GM12864 (cell line): ENCODE measurements at places on chromosomes 3 and 15.

DNA sequence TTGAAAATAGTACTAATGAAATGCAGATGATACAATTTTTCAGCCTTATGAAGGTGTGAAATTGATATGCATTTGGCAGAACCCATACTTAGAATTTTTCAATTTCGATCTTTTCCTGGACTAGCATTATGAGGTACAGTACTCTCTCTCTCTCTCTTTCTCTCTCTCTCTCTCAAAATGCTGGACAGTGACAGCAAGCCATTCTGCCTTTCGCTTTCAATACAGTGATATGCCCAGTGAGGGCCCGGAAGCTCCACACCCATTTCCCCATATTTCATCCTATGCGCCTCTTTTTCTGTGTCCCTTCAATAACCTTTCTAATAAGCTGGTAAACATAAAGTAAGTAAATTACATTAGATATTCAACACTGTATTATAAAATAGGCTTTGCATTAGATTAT lies 595.0 kb upstream of the UBE2E2 start:
- DNase-seq, result no peak

DNA sequence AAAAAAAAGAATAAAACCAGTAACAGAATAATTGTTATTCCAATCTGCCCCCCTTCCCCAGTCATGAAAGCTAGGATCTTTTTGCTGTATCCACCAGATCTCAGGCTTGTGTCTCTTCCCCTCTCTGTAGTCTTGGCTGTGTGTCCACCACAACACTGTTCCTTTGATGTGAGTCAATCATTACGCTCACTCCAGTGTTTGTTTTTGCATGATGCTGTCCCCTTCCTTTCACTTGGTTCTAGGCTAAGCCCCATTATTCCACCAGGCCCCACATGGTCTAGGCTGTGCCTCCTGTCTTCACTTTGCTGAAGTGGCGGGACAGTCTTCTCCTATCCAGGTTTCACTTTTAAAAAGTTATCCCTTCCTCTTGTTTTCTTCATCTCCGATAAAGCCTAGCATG lies 13.6 kb downstream of the ACKR2 start:
- no peak for DNase-seq

DNA sequence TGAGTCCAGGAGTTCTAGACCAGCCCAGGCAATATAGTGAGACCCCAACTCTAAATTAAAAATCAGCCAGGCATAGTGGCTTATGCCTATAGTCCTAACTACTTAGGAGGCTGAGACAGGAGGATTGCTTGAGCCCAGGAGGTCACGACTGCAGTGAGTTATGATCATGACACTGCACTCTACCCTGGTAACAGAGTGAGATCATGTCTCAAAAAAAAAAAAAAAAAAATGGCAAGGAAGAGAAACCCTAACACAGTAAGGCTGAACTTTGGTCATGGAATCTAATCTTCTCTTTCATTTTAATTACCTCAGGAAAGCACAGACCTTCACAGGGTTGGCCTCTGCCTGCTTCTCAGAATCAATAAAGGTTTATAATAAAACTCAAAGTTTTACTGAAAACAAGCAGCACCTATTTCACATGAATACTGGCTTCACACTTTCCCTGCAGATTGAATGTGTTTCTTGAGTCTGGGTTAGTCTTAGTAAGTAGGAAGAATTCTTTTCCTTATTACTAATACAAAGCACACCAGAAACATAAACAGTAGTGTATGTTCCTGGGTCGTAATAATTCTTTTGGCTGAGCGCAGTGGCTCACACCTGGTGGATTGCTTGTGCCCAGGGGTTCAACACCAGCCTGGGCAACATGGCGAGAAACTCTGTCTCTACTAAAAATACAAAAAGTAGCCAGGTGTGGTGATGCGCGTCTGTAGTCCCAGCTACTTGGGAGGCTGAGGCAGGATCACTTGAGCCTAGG lies 11.6 kb upstream of the NR2C2 start:
- DNase-seq, result no peak

DNA sequence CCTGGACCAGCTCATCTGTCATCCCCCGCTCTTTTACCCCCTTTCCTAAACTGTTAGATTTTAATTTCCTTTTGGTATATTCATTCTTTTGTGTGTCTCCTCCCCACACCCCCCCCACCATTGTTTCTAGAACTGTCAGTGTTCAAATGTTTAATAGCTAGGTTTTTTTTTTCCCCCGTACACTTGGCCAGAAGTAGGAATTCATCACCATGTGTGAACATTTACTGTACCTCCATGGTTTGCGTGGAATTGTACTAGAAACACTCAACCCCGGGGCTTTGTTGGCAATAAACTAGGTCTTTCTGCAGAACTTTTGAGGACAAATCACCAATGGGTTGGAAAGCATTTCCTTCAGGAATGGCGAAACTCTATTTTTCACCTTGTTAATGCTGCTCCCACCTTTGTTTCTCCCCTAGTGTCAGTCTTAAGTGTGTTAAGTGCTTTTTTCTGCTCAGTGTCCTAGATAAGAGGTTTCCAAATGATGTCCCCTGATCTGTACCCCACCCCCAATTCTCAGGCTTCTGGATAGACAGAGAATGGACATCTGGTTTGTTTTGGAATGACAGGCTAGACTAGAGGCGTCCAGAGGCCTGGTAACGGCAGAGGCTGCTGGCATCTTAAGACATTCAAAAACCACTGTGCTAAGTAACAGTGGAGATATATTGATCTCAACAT lies 76.8 kb downstream of the SMAD3 start:
- DNase-seq, result no peak

GRCh38 chr3:73926360-73927202 lies 301.8 kb upstream of the PDZRN3 start:
- no peak for DNase-seq

- no peak for DNase-seq
These were observed 44.6 kb downstream of the BHLHE40 start for GRCh38 chr3:5023777-5024346.

- no peak for DNase-seq
These were observed 172.7 kb upstream of the TP63 start for GRCh38 chr3:189458528-189458927.

DNA sequence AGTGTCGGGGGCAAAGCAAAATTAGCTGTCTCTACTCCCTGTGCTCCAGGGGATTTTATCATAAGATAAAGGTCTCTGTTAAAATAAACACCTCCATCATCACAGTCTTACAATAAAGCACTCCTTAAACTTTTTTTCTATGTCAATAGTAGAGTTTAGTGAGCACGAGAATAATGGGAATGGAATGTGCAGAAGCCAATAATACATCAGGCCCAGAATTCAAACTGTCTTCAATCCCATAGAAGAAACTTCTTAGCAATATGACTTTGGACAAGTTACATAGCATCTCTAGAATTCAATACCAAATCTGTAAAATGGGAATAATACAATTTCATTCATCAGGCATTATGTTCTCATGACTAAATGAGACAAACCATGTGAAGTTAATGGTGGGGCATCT lies 49.0 kb upstream of the EPHA3 start:
- DNase-seq, result no peak

DNA sequence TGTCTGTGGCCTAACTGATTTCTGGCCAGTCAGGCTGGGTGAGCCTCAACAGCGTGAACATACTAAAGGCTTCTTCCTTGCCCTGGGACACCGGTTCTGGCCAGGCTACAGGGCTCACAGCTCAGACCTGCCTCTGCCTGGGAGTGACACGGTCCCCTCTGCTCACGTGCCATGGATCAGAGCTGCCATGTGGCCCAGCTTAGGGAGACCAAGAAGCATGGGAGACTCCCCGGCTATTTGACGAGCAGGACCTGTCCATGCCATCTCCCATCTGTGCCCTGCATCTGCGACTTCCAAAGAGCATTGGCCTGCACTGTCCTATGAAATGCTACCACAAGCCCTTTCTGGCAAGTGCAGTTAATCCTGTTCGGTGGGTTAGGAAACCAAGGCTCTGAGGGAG lies 57.4 kb downstream of the APBA2 start:
- no peak for DNase-seq

DNA sequence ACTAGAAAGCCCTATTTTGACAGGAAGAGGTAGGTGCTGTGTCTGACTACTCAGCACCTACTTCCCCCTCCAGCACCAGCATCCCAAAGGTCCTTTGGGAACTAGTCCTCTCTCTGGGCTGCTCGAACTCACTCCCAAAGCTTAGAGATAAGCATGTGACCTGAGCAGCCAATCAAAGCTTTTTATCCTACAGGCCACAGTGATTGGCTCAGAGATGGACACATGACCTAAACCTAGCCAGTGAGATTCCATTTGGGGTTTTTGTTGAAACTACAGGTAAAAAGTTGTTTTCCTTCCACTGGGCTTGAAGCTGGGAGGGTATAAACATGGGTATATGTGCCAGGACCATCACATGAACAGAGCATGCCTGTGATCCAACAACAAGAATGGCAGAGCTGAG lies 186.5 kb upstream of the PPP2R3A start:
- no peak for DNase-seq

DNA sequence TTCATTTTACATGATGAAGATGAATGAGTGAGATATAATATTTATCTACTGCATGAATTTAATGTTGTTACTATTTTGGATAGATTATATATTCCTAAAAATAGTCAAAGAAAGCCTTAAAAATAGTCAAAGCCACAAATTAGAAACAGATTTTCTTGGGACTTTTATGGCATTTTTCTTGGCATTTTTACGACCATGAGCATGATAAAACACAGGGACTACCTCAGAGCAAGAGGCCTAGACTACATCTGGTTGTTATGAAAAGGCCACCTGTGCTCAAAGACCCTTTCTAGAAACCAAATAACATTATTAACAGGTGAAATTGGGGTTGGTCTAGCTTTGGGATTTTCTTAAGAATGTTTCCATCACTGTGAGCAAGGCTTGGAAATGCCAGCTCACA lies 281.0 kb downstream of the OXSM start:
- DNase-seq, result no peak
